NCI-H510A (cell line): ENCODE measurements at places on chromosomes 16 and 17.

DNA sequence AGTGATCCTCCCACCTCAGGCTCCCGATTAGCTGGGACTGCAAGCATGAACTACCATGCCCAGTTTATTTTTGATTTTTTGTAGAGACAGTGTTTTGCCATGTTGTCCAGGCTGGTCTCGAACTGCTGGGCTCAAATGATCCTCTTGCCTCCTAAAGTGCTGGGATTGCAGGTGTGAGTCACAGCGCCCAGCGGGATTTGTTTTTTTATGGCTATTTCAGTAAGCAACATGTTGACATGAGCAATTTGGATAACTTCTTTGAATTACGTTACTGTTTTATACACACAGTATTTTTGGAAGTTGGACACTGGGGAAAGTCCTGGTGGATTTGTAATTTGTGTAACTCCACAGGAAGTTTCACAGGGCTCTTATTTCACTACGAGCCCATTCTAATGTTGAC is 18.5 kb upstream of the RHOT1 start:
- no peak for DNase-seq

DNA sequence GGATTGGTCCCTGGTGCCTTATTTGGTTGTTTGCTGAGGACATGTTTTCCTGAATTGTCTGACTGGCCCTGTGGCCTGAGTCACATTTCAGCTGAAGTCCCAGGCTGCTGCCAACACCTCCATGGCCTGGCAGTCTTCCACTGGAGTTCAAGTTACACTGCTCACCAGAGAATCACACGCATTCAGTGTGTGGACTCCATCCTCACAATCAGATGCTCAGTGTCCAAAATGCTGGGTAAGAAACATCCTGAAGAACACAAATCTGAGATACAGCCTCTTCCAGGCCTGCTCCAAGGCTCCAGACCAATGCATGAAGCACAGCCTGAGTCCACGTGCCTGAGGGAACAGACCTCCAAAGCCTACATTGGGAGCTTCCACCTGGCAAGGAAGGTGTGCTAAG is 19.2 kb downstream of the CD300LB start:
- no peak for DNase-seq

- no peak for DNase-seq
These were observed 12.3 kb downstream of the GINS2 start for GRCh38 chr16:85676466-85676865.

DNA sequence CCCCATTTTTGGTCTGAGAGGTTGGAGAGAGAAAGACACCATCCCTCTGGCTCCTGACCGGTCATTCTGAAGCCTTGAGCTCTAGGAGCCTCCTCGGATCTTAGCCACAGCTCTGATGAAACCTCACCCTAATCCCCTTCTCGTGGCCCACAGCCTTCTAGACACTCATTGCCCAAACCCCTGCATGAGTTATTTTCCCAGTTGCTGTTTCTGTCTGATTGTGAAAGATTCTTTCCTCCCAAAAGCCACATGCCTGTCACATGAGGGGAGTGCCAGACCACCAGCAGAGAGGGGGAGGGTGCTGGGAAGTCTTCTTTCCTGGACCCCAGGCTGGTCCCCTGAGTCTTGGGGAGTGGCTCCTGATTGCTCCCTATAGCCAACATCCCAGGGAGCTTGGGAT is 17.6 kb upstream of the ABR start:
- DNase-seq: no peak

DNA sequence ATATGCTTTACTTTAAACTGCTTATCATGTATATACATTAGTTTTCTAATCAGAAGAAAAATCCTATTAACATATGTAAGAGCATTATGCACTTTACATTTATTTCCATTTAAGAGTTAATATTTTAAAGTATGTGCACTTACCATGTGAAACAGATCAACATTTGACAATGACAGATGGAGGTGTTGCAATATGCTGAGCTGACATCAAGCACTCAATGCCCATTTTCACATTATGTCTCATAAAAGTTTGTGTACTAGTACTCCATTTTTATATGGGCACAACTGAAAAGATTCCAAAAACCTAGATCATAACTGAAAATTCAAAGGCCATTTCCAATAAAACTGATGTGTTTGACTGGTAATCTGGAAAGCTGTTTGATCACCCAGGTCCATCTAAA is 420.9 kb upstream of the SOX9 start:
- DNase-seq: no peak

DNA sequence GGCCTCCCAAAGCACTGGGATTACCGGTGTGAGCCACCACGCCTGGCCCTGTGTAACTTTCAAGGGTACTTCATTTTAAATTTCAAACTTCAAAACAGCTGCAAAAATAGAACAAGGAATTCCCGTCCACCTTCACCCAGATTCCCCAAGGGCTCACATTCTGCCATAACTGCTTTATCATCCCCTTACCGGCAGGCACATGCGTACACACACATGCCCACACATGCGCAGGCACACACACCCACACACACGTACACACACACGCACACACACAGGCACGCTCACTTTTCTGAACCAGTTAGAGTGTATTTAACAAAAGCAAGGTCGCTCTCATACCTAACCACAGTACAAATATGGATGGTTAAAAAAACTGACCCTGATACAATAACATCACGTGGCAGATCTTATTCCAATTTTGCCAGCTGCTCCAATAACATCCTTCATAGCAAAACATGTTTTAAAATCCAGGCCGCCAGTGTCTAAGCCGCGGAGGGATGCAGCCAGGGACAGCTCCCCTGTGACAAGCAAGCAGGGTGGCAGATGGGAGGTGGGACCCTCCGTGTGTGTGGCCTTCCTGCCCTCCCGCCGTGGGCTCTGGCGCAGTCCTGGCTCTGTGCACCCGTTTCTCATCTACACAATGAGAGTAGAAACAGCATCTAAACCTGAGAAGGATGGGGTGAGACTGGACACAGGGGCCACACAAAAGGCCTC is 23.1 kb downstream of the PDIA2 start:
- DNase-seq: no peak

- no peak for DNase-seq
These were observed 16.4 kb upstream of the YWHAE start for GRCh38 chr17:1416414-1416813.

DNA sequence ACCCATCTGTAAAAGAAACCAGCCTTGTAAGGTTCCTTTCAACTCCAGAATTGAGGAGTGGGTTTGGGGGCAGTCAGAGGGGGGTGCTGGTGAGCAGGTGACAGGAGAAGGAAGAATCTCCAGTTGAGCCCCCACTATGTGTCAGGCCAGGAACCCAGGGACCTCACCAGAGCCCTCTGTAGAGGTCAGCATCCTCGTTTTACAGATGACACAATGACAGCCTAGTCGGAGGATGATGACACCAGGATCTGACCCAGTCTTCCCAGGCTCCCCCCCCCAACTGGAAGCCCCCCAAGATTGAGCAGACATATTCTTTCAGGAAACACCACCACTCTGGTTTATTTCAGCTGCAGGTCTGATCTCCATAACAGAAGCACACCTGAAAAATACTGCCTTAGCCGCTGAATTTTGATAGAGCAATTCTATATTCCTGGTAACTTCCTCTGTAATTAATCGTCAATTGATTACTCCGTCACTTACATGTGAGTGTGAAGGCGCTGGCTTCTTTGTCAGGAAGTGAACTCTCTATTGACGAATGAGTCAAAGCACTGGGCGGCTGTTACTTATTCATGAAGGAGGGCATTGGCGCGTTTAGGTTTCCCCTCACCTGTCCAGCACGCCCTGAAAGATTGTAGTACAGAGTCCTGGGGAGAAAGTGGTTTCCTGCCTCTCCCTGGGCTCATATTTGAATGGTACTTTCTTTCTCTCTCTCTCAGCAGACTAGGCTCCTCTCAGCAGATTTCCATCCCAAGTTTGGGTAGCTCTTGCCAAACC is 21.2 kb downstream of the SOCS3 start:
- DNase-seq: no peak

DNA sequence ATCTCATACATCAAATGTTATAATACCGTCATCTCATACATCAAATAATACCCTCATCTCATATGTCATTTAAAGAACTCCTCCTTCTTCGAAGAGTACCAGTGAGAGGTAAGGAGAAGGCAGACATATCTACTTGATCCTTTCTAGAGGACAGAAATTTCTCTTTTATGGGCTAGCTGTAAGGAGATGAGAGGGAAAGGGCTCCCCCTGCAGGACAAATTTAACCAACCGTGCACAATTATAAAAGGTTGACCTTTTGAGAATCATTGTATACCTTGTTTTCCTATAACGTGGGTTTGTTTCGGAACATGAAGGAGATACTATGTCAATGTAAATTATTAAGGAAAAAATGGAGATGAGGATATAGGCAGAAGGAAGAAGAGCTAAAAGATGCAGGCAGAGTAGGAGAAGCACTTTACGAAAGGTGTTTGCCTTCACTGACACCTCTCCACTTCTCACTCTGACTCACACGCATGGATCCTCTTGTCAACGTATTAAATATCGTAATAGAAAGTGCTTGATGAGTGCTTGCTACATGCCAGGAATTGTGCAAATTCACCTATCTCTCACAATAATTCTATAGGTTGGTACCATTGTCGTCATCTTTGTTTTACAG is 465.9 kb upstream of the ERCC4 start:
- no peak for DNase-seq

DNA sequence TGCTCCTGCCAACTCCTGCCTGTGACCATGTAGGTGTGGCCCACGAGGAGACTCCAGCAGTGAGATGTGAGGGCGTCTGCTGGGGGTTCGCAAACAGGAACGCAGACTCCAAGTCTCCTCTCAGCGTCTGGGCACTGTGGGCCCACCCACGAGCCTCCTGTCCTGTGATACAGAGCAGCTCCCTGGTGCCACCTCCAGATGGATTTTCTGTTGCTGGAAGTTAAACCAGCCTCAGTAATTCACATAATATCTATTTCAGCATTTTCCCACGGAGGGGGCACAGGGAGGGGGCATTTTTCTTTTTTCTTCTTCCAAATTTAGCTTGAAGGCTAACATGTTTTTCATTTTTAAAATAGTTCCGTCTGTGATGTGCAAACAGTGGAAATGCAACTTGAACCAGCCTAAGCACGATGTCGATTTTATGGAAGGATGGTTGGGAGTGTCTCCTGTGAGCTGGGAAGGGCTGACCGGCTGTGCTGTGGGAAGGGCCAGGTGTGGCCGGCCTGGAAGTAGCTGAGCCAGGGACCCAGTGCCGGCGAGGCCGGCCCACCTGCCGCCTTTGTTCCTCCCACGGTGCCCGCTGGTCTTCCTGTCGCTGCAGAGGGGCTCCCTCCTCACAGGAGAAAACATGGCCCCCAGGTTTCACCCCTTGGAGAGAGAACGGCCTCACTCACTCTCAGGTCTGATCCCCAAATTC is 3.9 kb upstream of the RAB40B start:
- DNase-seq: no peak

GRCh38 chr17:3556916-3557767 is 470 bp downstream of the TRPV3 start:
- DNase-seq: no peak

GRCh38 chr16:79170555-79171246 is 429.8 kb downstream of the MAF start:
- DNase-seq: no peak

DNA sequence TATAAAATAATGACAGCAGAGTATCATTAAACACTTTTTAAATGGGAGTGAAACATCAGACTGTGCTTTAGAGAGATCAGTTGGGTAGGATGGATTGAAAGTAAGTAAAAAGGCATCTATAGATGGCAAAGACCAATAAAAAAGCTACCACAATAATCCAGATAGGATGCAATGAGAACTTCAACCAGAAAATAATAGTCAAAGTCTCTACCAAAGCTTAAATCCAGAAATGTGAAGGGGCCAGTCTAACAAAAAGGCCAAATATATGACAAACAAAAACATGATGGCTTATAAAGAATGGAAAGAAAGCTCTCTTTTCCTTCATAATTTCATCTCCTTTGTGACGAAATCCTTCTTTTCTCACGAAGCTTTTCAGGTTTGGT is 12.3 kb downstream of the KANSL1 start:
- DNase-seq: no peak

GRCh38 chr17:82076018-82076784 is 10.6 kb upstream of the DUS1L start:
- no peak for DNase-seq

DNA sequence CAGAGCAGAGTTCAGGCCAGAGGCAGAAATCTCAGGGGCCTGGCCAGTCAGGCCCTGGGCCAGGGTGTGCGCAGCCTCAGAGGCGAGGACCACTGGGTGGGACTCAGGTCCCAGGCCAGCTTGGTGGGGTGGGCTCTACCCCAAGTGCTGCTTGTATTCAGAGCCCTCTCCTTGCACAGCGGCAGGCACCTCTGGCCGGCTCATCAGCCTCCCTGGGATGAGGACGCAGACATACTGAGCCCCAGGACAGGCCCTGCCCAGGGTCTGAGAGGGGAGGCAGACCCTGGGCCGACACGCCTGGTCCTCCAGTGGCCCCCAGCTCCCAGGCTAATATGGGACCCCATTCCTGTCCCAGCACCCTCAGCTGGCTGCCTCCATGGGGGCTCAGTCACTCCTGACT is 7.6 kb upstream of the IL27 start:
- no peak for DNase-seq

DNA sequence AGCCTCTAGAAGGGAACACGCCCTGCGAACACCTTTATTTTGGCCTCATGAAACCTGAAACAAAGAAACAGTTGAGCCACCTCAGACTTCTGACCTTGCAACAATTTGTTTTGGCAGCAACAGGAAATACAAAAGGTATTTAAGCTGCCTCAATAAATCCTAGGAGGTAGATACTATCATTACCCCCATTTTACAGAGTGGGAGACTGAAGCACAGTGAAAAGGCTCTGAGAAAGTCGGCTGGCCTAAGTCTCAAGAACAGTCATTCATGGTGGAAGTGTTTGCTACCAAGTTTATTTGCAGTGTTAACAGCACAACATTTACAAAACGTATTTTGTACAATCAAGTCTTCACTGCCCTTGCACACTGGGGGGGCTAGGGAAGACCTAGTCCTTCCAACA is 19.0 kb downstream of the RND2 start:
- no peak for DNase-seq

- DNase-seq: no peak
These were observed 26.3 kb downstream of the SEC14L5 start for GRCh38 chr16:4984174-4984990.
